ENCODE measurements at places on chromosomes 2 and 18.

- DNase-seq, result no peak
These were observed 228.9 kb upstream of the FOSL2 start for GRCh38 chr2:28163627-28164279.

- DNase-seq, result no peak
These were observed 84.3 kb downstream of the FEZ2 start for GRCh38 chr2:36513661-36514060.

DNA sequence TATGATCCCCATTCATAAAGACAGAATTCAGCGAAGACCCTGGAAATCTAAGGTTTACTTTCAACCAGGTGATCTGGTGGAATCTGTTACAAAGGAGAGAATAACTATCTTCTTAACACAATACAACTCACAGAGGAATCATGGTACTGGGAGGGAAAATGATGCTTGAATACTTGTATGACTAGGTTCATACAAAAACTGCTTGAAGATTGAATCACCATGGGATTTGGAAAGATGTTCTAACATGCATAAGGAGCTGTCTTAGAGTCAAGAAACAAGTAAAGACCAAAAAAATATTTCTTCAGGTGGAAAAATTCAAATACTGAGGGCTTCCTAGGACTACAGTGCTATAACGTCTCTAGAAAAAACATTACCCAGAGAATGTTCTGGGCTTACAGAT lies 32.2 kb downstream of the COL5A2 start:
- no peak for DNase-seq

DNA sequence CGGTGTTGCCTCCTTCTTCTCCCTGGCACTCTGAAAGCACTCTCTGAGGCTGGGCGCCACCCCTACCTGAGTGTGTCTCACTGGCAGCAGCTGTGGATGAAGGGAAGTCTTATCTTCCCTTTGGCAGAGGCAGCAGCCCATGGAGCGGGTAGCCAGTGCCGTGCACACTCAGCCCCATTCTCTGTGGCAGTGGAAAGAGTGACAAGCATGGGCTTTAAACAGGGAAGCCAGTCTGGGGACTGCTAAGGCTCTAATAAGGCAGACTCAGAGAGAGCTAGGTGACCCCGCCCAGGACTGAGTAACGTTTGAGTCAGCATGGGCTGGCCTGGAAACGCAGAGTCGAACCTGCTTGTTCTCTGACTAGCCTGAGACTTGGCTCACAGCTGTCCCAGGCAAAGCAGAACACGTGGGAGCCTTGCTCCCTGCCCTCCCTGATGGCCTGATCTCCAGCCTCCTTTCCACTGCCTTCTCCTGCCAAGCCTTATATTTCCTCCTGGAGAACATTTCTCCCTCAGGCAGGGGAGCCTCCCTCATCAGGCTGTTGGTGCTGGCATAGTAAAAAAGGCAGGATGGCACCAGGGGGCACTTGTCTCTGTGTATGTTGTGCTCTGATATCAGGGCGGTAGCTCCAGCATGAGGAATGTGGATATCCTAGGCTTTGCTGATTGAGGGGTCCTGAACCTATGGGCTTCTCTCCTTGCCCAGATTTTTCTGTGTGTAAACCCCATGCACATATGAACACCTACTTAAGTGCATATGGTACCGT lies 93.9 kb upstream of the LGALSL start:
- no peak for DNase-seq

DNA sequence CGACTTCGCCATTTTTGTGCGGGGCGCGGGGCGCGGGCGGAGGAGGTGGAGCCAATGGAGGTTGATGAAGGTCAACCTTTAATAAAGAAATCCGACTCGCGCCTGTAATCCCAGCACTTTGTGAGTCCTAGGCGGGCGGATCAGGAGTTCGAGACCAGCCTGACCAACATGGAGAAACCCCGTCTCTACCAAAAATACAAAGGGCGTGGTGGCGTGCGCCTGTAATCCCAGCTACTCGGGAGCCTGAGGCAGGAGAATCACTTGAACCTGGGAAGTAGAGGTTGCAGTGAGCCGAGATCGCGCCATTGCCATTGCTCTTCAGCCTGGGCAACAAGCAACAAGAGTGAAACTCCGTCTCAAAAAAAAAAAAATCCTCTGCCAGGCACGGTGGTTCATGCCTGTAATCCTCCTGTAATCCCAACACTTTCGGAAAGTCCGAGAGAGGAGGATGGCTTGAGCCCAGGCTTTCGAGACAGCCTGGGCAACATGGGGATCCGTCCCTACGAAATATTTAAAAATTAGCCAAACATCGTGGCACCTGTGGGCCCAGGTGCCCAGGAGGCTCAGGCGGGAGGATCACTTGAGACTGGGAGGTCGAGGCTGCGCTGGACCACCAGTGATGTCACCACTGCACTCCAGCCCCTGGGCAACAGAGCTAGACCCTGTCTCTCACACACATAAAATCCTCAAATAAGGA lies 493 bp upstream of the PREB start:
- DNase-seq, result no peak

GRCh38 chr18:26159353-26159752 lies 25.7 kb downstream of the PSMA8 start:
- DNase-seq, result no peak

DNA sequence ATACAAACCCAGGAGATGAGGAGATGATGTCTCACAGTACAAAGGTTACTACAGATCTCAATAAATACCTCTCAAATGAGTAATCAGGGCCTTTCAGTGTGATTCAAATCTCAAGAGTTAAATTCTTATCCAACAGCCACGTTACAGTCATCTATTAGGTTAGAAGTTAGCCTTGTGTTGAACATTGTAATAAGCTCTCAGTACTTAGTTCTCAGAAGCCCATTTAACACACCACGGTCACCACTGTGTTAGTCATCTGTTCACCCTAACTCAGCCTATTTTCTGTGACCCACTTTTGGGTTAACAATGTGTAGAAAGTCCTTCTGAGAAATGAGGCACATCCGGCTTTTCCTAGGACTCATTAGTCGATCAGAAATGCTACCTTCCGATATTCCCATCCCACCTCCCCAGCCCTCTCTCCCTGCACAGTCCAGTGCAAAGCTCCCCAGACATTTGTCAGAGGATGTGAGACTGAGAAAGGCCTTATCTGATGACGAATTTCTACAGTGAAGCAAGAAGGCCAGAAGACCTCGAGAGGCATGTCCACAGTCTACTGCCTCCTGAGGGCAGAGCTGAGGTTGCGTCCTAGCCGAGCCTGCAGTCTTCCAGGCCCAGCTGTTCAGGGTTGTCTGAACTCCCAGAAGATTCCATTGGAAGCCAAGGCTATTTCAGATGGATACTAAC lies 92.6 kb downstream of the ACTR2 start:
- DNase-seq, result no peak

- peak; percentile 48 for DNase-seq
These were observed 37.5 kb upstream of the SLC38A11 start for GRCh38 chr2:164992818-164993217.

GRCh38 chr2:8222979-8223694 lies 458.7 kb upstream of the ID2 start:
- DNase-seq, result no peak

- no peak for DNase-seq
These were observed 25.8 kb downstream of the PTPN18 start for GRCh38 chr2:130381619-130382018.

GRCh38 chr2:60628026-60628425 lies 74.6 kb upstream of the BCL11A start:
- no peak for DNase-seq

- DNase-seq, result no peak
These were observed 141.6 kb downstream of the NETO1 start for GRCh38 chr18:72726201-72726600.

- no peak for DNase-seq
These were observed 58.3 kb upstream of the MAPRE3 start for GRCh38 chr2:26911911-26912861.

DNA sequence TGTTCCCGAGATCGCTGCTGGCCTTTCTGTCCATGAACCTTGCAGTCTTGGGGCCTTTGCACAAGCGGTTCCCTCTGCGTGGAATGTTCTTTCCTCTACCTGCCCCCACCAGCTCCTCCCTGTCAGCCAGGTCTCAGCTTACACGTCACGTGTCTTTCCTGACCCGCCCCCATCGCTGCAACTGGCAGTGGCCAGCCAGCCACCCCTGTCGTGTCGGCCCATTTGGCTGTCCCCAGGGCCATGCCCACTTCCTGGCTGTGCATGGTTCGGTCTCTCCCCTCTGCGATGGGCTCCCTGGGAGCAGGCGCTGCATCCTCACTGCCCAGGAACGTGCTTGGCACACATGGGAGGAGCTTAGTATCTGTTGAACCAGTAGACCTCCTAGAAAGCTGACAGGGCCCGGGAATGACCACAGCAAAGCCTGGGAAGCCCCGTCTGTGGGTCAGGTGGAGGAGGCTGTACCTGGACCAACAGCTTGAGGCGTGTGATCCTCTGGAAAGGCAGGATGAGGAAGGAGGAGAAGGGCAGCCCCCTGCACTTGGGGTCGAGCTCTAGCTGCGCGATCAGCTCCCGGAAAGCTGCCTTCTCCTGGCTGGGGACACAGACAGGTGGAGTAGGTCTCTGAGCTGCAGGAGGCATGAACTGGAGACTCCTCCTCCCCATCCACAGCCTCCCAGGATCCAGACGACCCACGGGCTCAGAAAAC lies 21.0 kb downstream of the SNORC start:
- no peak for DNase-seq

DNA sequence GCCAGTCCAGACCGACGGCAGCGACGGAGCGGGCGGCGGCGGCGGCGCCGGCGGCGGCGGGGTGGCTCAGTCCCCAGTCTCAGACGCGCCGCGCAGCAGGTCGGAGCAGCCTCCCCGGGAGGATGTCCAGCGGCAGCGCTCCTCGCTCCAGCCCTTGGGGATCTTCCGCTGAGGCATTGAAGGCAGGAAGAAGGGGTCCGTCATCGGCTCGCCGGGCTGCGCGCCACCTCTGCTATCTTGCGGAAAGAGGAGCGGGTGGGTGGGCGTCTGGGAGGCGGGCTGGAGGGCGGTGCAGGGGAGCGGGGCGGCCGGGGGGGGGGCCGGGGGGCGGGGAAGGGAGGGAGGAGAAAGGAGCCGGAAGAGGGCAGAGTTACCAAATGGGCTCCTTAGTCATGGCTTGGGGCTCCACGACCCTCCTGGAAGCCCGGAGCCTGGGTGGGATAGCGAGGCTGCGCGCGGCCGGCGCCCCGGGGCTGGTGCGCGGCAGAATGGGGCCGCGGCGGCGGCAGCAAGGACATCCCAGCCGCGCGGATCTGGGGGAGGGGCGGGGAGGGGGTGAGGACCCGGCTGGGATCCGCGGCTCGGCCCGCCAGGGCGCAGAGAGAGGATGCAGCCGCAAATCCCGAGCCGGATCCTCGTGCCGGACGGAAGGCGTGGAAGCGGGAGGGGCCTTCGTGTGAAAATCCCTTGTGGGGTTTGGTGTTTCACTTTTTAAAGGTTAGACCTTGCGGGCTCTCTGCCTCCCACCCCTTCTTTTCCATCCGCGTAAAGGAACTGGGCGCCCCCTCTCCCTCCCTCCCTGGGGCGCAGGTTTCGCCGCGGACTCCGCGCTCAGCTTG lies at the start of gene NETO1:
NETO1 (minus strand) TSS at position 242 of the 839 bp plus-strand sequence. CDS start 696 bp downstream, outside the sequence.
- DNase-seq, result no peak

- DNase-seq, result no peak
These were observed 94.1 kb upstream of the ZNF532 start for GRCh38 chr18:58770601-58771000.

Data from iPS DF 6.9 (cell line).